H9 (cell line): ENCODE measurements at places on chromosomes 3 and 15. TPM values are rescaled to one million over a fixed set of nuclear protein-coding genes. Genes with fewer than 3 reads are reported as not detected.
A peak's percentile ranks its signal among the peaks of the same experiment; 100 is the strongest.

DNA sequence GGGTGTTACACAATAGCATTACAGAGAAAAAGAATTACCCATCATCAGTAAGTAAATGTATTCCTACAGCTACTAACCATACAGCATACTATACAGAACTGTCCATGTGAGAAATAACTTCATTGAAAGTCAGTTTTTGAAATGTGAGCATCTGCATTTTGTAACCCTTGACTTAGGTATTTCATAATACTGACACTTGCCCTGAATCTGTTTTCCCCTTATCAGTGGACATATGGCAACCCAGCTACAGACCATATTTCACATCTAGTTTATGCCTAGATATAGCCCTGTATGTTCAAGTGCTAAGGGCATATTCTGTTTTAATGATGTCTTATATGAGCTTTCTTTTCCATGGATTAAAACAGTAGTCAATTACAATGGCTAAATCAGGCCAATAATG is 297.6 kb downstream of the TBC1D5 start:
- DNase-seq: no peak

DNA sequence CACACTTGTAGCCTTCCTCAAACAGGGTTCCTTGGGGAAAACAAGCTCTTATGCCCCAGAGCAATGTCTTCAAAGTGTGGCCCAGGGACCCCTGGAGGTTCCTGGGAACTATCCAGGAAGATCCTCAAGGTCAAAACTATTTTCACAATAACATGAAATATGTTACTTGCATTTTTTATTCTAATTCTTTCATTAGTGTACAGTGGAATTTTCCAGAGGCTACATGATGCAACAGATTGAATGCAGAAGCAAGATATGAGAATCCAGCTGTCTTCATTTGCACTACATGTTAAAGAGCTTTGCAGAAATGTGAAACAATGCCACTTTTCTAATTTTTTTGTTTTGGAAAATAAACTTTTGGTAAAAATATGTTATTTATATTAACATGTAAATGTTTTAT is 190.9 kb downstream of the SLC9A9 start:
- DNase-seq: no peak

GRCh38 chr3:177281292-177282118 is 84.2 kb upstream of the TBL1XR1 start:
- DNase-seq: no peak

DNA sequence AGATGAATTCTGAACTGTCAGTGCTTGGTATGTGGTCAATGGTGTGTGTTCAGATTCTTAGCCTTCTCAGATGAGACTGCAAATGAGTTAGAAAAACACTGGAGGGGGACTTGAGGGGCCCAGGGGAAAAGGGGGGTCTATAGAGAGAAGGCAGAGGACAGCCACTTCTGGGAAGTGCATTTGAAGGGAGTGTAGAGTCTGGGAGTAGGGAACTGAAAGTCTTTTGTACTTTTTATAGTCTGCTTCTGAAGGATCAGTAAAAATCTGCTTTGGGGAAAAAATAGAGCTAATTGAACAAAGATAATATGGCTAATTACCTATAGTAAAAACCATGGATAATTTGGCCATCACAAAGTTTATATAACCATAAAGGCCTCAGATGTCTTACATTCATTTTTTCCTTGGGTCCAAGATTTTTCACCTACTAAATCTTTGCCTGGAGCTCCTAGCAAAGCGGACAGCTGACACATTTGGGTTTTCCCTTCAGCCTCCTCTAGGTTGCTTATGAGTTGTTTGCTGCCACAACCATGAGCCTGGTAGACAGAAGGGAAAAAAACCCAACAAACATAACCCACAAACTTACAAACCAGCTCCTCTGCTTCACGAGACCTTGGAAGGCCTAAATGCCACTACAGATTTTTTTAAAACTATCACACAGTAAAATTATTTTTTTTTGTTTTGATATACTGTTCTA is 48.8 kb downstream of the CD86 start:
- no peak for DNase-seq

DNA sequence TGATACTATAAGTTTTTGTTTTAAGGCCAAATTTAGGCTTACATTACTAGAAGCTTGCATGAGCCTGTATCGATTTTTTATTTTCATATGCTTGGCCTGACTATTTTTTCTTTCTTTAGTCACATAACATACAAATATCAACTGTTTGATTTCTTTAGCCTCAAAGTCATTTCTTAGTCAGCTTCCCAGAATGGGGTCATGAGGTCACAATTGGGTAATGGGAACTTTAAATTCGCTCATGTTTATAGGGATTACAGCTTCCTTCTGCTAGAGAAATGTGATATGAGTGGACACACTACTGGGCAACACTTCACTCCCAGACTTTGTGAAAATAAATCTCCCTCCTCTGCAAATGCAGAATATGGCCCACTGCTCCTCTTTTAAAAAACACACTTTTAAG is 9.1 kb upstream of the TIPARP start:
- DNase-seq: no peak

DNA sequence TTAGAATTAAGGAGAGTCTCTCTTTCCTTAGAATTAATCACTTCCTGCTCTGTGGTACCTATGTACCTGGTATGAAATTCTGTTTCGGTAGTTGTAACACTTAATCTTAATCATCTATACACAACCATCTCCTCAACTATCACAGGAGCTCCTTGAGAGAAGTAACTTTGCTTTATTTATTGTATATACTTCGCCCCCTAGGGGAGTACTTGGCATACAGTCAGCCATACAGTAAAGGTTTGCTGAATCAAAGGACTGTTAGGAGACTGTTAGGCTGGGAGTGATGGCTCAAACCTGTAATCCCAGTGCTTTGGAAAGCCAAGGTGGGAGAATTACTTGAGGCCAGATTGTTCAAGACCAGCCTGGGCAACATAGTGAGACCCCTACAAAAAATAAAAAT is 44.7 kb downstream of the RORA start:
- DNase-seq: no peak

DNA sequence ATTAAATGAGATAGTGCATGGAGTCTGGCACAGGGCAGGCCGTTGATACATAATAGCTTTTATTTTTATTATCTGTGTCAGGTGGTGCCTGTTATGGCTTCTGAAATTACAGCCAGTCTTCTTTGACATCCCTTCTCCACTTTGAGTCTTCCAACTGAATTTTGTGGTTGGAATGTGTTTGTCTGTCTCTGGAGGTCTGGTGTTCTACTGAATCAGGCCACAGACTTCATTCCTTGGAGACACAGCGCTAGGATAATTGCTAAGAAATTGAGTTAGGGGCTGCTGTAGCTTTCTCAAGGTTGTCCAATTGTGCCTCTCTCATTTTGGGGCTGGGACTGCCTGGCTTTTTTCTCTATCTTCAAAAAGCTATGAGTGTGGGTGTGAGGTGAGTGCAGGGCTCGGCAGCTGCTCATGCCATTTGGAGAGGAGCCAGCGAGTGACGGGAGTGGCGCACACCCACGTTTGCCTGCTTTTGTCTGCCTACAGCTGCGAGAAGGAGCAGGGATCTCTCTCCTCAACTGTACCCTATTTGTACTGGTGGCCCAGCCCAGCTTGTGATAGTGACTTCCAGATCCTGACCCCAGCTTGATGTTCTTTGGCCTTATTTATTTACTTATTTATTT is 49.8 kb upstream of the SYN2 start:
- no peak for DNase-seq

- peak; percentile 4 for DNase-seq
Measured at GRCh38 chr15:68417897-68418296, 14.1 kb downstream of the ITGA11 start.

GRCh38 chr3:104846270-104846669 is 520.4 kb upstream of the ALCAM start:
- DNase-seq: no peak

DNA sequence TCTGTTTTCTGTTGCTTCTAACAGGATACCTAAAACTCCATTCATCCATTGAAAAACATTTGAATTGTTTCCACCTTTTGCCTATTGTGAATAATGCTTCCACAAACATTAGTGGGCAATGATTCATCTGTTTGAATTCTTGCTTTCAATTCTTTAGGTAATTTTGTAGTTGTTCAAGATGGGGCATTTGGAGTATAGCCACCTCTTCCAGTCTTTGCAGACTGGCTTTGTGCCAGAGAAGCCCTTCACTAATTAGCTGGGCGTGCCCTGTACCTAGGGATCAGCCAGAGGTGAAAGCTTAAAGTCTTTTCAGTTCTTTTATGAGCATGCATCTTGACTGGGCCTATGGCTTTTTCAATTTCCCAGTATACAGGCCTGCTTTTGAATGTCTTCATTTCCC is 10.9 kb downstream of the RTP1 start:
- DNase-seq: no peak

- peak; percentile 61 for DNase-seq
Measured at GRCh38 chr15:74808840-74809229, 3.8 kb upstream of the LMAN1L start.

GRCh38 chr3:11735638-11736037 is 91.9 kb upstream of the VGLL4 start:
- DNase-seq: no peak

GRCh38 chr3:140910860-140911259 is 30.8 kb upstream of the SLC25A36 start:
- DNase-seq: peak; percentile 53

- DNase-seq: peak; percentile 69
Measured at GRCh38 chr3:173529062-173529711, 131.6 kb downstream of the NLGN1 start.

KNG1 gene
- not detected in 2 replicates for total RNA-seq

RAF1 gene
- 103 and 112 TPM in 2 replicates for total RNA-seq

STRA6 gene
- 11.2 and 12.8 TPM in 2 replicates for total RNA-seq

CEP19 gene
- 1.2 and 1.3 TPM in 2 replicates for total RNA-seq

ASB14 gene
- total RNA-seq: not detected in 2 replicates

CAND2 gene
- 10.2 and 10.7 TPM in 2 replicates for total RNA-seq

ANKRD34C gene
- not detected in 2 replicates for total RNA-seq
